ENCODE measurements at places on chromosomes 5 and 9. TPM values are rescaled to one million over a fixed set of nuclear protein-coding genes. Genes with fewer than 3 reads are reported as not detected.

Gene ALDH1A1
- 1.0 TPM for total RNA-seq

Gene CSNK1G3
- total RNA-seq = 83.8 TPM

Gene ABL1
- total RNA-seq = 41.0 TPM

Gene SLC1A3
- total RNA-seq = not detected
